HS-5 (cell line): ENCODE measurements at places on chromosomes 16 and 17.

- no peak for DNase-seq
Observed at GRCh38 chr17:49822829-49823228, 25.0 kb downstream of the TAC4 start.

DNA sequence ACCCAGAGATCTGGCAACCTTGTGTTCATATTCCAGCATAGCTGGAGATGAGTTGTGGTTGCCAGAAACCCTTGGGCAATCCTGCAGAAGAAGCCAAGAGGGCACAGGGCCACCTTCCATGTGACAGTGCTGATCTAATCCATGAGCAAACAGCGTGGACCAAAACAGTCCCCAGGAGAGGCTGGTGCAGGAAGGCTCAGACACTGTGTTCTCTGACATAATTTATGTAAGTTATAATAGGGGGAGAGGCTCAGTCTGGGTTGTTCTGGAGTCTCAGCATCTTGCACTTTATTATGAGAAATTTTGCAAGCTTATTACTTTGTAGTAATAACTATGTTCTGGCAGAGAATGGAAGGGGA lies 273.9 kb downstream of the HAPSTR1 start:
- no peak for DNase-seq

GRCh38 chr17:51166987-51167931 lies 1.0 kb downstream of the NME2 start:
- DNase-seq = no peak

GRCh38 chr17:66712453-66712852 lies 122.5 kb upstream of the CACNG5 start:
- DNase-seq = no peak
